8988T (cell line): ENCODE measurements at places on chromosomes 16 and 17.

DNA sequence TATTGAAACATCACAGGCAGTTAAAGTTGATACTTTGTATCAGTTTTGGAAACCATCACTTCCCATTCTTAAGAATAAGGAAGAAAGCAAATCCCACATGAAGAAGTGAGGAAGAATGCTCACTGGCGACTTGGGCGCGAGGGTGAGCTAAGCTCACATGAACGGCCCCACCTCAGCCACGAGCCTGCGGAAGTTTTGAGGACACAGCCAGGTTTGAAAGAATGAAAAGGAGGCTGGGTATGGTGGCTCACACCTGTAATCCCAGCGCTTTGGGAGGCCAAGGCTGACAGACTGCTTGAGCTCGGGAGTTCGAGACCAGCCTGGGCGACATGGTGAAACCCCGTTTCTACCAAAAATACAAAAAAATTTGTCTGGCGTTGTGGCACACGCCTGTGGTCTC is 110.3 kb upstream of the CHMP6 start:
- DNase-seq = no peak

- DNase-seq = no peak
Measured at GRCh38 chr16:31700530-31701388, 172.8 kb upstream of the ZNF267 start.

DNA sequence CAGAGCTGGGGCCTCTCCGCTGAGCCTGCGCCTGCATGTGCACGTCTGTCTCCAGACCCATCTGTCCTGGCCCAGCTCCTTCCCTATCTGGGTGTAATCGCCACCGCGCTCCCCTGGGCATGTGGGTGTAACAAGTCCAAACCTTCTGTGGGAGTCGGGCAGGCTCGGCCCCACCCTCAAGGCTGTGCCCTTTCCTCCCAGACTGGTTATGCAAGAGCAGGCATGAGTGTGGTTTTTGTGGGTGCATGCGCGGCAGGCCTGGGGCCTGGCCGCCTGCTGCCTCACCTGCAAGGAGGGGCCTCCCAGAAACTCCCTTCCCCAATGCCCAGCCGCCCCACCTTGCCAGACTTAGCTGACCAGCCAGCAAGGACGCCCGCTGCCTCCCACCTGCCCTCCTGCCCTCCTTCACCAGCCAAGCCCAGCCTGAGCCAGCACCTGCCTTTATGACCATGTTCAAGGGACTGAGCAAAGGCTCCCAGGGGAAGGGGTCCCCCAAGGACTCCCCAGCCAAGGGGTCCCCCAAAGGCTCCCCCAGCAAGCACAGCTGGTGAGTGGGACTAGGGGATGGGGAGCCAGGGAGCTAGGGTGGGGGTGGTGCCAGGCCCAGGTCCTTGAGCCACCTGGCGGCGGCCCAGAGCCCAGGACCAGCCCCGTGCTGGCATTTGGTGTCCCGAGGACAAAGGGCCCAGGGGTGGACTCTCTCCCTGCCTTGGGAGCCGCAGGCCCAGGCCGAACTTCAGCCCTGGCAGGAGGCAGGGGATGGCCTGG is at the start of gene EVPLL:
Gene EVPLL, plus strand, starts transcription at position 342 of the 768 bp plus-strand sequence. CDS start 3,160 bp downstream, outside the sequence.
- DNase-seq = no peak

DNA sequence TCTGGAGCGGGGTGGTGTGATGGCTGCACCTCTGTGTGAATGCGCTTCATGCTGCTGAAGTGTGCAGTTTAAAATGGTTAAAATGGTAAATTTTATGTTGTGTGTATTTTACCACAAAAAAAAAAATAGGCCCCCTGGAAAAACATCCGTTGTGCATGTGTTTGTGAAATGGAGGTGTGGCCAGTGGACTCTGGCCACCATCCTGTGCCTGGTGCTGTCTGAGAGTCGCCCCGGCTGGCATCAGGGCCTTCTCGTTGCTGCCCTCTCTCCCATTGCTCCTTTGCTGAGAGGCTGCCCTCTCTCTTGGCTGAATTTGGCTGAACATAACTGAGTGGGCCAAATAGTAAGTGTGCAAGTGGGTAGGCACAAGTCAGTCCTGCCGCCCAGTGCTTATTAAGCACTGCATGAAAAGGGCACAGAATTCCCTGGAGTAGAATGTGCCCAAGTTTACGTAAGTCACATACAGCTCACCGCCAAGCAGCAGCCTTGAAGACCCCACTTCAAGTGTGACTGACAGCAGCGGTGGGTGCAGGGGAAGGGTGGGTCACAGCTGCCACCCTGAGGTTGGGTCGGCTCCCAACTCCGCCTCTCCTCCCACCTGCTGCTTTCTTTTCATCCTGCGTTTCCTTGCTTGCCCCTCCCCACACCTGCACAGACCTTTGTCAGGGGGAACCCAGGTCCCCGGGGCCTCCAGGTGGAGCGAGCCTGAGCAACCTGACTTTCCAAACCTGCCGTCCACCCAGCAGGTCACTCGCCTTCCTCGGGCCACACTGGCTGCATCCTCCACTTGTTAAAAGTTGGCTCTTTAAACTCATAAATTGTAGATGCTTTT is 46.8 kb downstream of the FOXK2 start:
- no peak for DNase-seq

- DNase-seq = no peak
Measured at GRCh38 chr16:635573-636205, 416 bp downstream of the METTL26 start.
